ENCODE measurements at places on chromosomes 11 and 22.

GRCh38 chr11:88115828-88116755 is 59.2 kb downstream of the RAB38 start:
- DNase-seq: peak; percentile 14

GRCh38 chr11:93738647-93739081 is 2.6 kb downstream of the TAF1D start:
- no peak for DNase-seq

GRCh38 chr11:109894242-109894641 is 198.9 kb upstream of the ZC3H12C start:
- peak; percentile 11 for DNase-seq

DNA sequence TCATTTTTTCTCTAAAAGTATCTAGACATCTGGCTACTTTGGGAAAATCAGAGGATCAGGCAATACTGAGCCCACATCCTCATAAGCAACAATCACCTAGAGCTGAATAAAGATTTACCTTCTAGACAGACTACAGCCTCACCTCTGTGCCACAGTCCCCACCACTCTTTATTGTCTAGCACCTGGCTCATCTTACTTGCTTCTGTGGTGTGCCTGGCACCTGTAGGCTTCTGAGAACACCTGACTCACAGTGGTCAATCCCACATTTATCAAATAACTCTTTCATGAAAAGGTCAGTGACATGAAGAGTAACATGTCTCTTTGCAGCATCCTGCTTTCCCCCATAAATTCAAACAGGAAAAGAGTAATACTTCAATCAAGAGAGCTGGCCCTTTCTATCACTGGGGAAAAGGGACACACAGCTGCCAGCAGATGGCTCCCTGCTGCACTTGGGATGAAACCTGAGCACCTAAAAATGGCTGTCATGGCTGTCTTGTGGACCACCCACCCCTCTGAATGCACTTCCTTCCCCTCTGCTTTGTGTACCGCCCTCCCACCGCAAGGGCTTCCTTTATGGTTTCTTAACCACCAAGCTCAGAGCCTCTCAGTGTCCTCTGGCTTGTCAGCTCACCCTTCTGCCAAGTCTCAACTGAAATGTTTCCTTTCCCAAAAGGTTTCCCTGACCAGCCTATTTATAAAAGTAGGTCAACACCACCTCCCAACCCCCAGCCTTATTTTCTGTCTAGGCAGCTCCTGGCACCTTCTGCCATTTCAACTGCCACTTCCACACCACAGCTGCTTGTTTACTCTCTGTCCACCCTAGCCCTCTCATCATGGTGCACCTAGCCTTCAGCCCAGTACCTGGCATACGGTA is 9.3 kb downstream of the TFIP11 start:
- peak; percentile 19 for DNase-seq

DNA sequence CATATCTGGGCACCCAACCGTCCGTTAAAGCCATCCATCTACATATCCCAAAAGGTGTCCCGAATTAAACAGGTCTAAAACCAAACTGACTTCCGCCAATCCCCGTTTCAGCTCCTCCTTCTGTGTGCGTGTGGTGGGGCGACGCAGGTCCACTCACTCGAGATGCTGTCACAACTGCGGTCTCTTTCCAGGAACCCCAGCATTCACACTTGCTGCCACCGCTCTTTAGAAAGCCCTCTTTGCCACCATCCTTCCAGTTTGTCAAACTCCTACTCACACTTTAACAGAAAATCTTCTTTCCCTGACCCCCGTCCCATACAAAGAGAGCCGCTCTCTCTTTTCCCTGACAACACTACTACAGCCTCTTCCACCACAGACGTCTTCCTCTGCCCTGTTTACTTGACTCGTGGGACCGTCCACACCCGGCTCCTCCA is 467 bp downstream of the ESS2 start:
- no peak for DNase-seq

GRCh38 chr11:62144641-62145255 is 20.9 kb downstream of the INCENP start:
- DNase-seq: no peak

DNA sequence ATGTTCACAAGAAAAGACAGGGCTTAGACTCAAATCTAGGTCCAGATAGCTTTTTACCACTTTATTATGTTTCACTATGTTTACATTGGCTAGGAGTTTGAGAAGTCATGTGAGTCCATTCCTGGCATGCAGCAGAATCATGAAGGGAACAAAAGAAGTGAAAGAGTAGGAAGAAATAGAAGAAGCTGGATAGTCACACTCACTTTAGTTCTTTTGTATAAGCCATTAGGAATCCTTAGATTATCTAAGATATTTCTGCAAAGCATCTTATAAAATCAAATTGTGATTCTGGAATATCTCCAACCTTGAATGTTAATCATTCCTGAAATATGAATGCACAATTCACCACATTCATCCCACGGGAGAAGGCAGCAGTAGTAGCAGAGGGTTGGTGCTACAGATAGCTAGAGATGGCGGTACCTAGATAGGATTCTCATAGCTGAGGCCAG is 31.9 kb downstream of the MAML2 start:
- no peak for DNase-seq

- no peak for DNase-seq
Measured at GRCh38 chr11:96257036-96257435, 86.0 kb downstream of the MAML2 start.
